Stimulated activated CD4-positive, alpha-beta T cell treated with anti-CD3 and anti-CD28 coated beads, Interleukin-1b, Interleukin-23, amount 100 ng/mL, for 24 hours (primary cell): ENCODE measurements at places on chromosomes 7 and 10.
A peak's percentile ranks its signal among the peaks of the same experiment; 100 is the strongest.

- no peak for DNase-seq
These were observed 39.2 kb upstream of the FRMD4A start for GRCh38 chr10:14369906-14370305.

DNA sequence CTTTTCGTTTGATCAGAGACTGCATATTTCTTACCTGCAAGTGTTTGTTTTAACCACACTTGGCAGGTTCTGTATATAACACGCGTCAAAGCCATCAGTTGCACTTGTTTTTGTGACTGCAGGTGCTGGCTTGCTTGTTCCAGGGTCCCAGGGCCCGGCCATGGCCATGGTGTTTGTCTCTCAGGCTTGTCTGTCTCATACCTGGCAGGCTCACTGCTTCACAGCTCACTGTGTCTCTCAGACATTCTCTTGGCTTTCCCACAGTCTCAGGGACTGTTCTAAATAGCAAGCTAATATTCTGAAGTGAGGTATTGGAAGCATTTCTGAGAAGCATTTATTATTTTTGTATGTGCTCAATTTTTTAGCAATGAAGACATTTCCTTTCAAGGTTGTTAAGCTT is 46.9 kb downstream of the GPR141 start:
- no peak for DNase-seq

- DNase-seq = no peak
These were observed 387.6 kb downstream of the KCNMA1 start for GRCh38 chr10:77249901-77250459.

GRCh38 chr10:129170812-129171211 is 296.2 kb upstream of the MGMT start:
- no peak for DNase-seq

DNA sequence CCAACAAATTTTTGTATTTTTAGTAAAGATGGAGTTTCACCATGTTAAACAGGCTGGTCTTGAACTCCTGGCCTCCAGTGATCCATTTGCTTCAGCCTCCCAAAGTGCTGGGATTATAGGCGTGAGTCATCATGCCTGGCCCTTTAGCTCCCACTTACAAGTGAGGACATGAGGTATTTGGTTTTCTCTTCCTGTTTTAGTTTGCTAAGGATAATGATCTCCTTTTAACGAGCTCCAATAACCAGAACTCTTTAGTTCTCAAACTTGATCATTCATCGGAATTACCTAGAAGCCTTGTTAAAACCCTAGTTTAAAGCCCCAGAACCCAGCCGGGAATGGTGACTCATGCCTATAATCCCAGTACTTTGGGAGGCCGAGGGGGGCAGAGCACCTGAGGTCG is 481.4 kb downstream of the TYW1 start:
- no peak for DNase-seq

DNA sequence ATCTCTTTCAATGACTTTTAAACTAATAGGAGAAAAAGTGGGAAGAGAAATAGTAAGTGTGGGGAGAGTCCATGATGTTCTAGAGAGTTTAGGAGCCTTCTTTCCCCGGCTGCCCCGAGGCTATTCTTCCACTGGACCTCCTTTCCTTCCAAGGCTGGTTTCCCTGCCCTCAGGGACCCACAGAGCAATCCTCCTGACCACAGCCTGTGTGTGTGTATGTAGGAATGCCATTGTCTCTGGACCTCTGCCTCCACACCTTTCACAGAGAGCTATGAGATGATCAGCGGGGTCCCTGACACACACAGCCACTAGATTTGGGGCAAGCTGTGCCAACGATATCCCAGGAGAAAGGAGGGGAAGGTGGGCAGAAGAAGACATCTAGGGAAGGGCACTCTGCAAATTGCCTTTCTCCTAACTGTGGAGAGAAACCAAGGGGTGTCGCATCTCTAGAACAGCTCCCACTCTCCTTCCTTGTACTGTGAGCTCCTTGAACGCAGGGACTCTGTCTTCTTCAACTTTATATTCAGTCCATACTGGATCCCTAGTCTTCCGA is 13.3 kb upstream of the CHCHD3 start:
- no peak for DNase-seq

DNA sequence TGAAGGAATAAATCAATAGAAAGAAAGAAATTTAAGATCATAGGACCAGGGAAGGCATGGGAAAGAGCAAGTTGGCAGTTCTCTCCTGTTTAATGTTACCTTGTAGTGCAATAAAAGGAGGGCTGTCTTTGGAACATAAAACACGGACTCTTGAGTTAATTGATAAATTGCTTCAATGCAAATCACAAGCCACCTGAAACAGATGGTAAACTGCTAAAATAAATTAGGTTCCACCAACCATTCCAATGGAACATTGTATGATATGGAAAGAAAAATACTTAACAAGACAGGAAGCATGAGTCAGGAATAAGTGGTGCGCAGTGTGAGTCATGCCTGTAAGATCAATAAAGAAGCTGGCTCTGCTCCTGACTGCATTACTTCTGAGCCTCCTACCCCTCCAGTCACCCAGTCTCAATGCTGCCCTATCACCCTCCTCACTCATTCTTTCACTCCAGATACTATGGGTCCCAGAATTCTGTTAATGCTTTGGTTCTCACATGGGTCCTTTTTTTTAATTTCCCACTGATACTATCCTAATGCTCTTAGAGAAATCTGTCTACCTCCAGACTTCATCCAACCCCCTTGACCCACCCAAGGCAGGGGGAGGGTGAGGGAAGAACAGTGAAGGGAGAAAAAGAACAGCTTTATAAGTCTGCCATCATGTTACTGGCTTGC is 78.9 kb downstream of the LRRC17 start:
- no peak for DNase-seq

DNA sequence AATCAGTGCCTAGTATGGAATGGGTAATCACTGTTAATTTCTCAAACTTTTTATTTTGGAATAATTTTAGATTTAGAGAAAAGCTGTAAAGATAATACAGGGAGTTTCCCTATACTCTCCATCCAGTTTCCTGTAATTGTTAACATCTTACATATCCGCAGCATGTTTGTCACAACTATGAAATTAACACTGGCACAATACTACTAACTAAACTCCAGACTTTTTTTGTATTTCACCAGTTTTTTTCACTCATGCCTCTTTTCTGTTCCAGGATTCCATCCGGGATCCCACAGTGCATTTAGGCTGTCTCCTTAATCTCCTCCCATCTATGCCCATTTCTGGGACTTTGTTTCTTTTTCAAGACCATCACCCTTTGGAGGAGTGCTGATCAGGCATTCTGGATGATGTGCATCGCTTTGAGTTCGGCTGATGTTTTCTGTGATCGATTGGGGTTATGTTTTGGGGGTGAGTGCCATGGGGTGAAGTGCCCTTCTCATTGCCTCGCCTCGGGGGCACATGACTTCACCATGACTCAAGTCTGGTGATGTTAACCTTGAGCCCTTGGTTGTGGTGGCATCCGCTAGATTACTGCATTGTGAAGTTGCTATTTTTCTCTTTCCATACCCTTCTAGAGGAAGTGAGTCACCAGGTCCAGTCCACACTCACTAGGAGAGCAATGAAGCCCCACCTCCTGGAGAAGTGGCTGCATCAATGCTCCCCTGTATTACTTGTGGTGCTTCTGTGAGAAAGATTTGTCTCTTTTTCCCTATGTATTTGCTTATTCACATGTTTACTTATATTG is 43.9 kb upstream of the GRB10 start:
- peak; percentile 34 for DNase-seq

DNA sequence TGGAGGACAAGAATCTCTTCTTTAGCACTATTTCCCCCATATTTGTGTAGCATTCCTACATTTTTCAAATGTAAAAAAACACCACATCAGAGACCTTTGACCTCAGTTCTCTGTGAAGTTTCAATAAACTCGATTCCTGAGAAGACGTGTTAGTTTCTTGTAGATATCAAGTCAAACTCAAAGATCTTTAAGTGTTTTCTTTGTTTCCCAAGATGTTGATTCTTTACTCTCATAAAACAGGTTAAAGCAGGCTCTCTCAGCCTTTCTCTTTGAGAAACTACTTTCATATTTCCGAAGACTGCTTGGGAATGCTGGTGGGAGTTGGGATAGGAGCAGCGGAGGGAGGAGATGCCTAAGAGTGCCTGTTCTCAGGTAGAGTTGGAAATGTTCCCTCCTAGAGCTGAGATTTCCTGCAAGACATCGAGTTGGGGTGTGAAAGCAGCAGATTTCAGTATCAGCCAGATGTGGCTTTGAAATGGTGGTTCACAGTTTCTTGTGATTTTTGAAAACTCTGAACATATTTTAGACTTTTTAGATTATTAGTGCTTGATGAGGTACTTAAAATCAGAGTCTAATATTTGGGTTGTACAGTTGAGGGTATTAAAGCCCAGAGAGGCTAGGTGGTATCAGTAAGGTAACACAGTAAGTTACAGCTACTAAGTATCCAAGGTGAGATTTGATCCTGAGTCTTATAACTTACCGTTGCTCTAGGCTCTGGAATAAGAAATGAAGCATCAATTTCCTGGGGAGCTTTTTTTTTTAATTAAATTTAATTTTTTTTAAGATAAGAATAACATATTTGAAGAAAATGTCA is 13.9 kb downstream of the ADK start:
- DNase-seq = no peak

DNA sequence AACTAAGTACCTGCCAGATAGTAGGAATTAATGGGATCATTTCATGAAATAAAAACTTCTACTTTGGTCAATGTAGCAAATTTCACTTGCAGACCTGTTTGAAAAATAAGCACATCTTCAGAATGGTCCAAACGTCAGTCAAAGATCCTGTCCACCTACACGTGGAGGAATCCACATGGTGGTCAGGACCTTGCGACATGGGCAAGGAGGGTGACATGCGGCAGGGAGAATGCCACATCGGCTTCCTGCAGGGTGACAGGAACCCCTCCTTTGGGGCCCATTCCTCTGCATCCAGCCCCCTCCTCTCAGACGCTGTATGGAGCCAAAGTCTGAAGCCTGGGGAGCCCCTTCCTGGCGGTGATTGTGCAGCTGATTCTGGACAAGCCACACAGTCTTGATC is 95.5 kb upstream of the MGMT start:
- DNase-seq = no peak

- DNase-seq = no peak
These were observed 15.0 kb upstream of the PCBD1 start for GRCh38 chr10:70903262-70903921.

- DNase-seq = no peak
These were observed 21.2 kb upstream of the NPS start for GRCh38 chr10:127527891-127528290.

DNA sequence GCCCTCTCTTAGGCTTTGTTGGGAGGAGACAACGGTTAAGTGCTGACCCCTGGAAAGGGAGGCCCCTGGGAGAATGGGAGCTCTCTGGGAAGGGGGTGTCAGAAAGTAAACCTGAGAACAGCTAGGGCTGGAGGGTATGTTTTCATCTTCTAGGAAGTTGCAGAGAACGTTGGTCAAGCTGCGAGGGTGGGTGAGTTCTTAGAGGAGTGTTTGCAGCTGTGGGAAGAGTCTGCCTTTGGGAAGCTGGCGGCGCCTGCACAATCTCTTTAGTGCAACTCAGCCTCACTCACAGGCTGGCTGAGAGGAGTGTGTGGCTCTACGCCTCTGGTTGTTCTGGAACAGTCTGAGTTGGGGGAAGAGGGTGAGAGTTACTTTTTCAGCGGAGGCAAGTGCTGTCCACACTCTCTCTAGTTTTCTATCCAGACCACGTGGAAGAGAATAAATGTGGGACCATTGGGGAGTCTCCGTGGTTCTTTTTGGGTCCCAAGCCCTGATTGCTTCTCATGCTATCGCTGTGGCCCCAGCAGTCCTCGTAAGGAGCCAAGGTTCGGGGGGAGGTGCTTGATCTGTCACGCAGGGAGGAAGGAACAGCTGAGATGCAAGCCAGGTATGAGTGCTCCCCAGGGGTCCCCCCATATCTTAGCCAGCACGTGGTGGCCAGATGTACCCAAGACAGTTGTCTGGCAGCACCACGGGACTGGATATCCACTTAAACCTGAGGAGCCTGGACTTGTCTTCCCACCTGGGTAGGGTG is 237.2 kb downstream of the BUB3 start:
- DNase-seq = no peak

GRCh38 chr7:158396982-158397862 is 190.4 kb downstream of the PTPRN2 start:
- no peak for DNase-seq

DNA sequence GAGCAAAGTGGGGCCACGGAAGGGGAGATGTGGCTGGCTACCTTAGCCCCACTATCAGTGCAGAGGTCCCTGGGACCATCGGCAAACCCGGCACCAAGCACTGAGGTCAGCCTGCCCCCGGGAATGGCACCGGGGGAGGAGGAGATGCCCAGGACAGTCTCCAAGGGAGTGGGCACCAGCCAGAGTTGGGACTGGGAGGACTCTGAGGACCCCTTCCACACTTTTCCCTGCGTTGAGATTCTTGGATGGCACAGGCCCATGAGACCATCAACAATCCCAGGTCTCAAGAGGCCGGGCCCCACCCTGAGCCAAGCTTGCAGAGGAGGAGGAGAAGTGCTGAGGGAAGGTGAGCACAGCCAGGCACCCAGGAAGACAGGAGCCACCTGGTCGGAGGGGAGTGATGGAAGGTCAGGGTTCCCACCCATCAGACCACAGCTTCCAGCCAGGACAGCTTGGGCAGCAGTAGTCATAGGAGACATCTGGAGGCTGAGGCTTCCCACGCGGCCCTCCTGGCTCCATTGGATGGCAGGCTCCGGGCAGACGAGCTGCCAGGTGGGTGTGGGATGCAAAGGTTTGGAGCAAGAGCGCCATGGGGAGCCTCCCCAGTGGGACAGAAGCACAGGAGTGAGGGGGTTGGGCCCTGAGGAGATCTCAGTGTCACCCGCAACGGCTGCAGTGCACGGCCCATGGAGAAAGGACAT is 2.6 kb upstream of the OPN4 start:
- DNase-seq = no peak

GRCh38 chr10:525565-526315 is 163.7 kb downstream of the DIP2C start:
- no peak for DNase-seq

GRCh38 chr7:122756860-122757259 is 54.1 kb upstream of the RNF148 start:
- no peak for DNase-seq

- DNase-seq = no peak
These were observed 198.3 kb downstream of the NEBL start for GRCh38 chr10:20698837-20699236.

- DNase-seq = no peak
These were observed 19.7 kb downstream of the BHLHA15 start for GRCh38 chr7:98230746-98231471.

DNA sequence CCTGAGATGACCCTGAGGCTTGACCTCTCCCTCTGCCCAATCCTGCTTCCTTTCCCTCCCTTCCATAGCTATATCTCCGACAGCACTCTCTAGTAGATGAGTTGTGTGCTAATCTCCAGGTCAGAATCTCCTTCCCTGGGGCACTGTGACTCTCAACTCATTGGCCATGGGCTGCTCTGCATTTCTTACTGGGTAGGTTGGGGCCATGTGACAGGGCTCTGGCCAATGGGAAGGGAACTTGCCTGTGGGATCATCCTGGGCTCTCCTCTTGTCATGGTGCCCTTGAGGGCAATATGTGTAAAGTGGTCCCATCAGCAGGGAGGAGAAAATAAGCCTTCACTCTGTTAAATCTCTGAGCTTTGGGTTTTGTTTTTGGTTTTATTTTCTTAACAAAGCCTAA is 80.1 kb upstream of the ANKRD1 start:
- DNase-seq = no peak
